ENCODE measurements at places on chromosomes 3 and 15.

- DNase-seq, result no peak
Observed at GRCh38 chr3:175075269-175075668, 216.1 kb downstream of the NAALADL2 start.

- no peak for DNase-seq
Observed at GRCh38 chr15:48086133-48086532, 34.7 kb upstream of the SLC24A5 start.

DNA sequence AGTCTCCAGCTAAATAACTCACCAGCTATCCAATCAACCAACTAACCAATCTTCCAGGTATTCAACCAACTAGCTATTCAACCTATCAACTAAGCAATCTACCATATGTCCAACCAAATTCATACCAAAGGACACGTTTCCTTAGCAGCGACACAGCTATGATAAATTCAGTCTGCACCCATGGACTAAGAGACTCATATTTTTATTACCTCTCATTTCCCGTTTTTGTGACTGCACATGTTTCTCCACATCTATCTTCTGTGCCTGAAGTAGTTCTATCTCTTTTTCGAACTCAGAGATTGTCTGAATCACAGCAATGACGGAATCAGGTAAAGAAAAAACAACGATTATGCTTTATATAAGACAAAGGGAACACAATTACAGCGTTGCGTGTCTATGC, 34.0 kb upstream of the GNB5 start:
- DNase-seq, result no peak

DNA sequence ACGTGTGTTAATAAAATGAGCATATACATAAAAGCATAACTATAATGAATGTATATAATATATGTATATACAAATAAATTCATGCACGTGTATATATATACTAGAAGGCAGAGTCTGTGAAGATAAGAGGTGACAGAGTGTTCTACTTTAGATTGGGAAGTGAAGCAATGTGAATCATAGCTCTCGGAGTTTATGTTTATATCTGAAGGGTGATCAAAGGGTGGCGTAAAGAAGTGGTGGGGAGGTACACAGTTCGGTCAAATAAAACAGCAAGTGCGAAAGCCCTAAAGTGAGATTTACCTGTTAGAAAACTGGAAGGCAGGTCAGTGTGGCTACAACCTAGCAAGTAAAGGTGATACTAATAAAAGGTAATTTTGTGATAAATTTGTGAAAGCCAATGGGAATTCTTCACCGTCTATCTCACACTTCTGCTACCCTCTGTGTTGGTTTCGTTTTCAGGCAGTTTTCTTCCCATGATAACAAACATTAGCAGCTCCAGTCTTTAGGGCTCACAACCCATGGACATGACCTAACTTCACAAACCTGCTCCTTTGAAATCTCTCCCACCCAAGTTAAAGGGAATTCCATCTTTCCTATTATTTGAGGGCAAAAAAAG, 46.7 kb upstream of the BCHE start:
- no peak for DNase-seq

DNA sequence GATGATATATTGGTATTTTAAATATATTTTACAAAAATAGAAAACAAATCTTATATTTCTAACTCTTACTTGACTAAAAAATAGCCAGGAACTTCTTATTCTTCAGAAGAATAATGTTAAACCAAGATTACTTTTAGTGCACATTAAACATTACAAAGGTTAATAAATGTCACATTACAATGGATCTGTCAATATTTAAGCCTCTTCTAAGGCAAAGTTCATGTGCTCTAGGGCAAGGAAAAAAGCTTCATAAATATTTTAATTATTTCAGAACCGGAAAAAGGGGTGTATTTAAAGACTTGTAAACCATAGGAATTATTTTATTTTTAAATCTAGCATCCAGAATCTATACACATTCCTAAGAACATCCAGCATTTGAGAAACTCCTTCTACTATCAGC, 166.9 kb upstream of the ROBO2 start:
- DNase-seq, result no peak

GRCh38 chr15:79977431-79978054, 6.5 kb upstream of the BCL2A1 start:
- no peak for DNase-seq

DNA sequence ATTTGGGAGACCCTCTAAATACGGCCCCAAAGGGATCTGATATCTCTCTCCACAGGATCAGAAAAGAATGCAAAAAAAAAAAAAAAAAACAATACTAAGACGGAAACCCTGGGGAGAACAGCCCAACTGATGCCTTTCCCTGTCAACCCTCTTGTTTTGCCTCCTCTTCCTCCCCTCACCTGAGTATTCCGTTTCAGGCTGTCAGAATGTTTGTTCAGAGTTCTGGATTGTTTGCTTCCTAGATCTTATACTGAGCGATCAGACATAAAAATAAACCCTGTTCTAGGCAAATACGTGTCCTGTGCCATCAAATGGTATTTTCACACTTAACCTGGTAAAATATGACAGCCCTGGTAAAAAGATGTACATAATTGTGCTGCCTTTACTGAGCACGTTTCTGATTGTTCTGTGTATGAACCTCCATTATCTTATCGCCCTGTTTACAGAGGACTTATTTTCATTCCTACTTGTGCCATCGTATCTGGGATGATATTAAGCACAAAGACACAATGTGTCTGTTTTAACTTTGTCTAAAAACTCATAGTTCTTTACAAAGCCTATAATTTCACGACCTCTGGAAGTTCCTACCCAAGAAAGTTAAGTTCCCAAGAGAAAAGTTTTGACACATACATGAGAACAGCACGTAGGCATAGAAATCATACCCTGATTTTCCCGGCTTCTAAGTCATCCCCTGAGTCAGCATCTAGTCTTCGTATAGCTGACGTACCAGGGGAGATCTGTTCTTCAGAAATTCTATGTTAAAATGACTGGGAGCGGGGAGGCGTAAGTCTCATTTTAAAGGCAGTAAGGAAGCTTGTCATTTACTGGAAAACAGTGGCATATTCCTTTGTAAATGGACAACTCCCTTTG, 856 bp downstream of the ZBTB38 start:
- DNase-seq, result no peak

GRCh38 chr3:181103605-181104004, 114.1 kb upstream of the DNAJC19 start:
- no peak for DNase-seq
